ENCODE measurements at places on chromosomes 2 and 18. TPM values are rescaled to one million over a fixed set of nuclear protein-coding genes. Genes with fewer than 3 reads are reported as not detected.
A peak's percentile ranks its signal among the peaks of the same experiment; 100 is the strongest.

Gene RUFY4
- polyA plus RNA-seq, result not detected

Gene ARHGAP25
- 4.0 TPM for polyA plus RNA-seq

Gene CAPN13
- polyA plus RNA-seq, result 34.3 TPM

Gene ALPG
- polyA plus RNA-seq, result not detected

- H3K4me1 ChIP-seq, result peaks cover 49% of the 10 kb centered on the region
- H3K27ac ChIP-seq, result peak overlapping the region; percentile 92
- H3K36me3 ChIP-seq, result no peaks in the 10 kb centered on the region
- no peaks in the 10 kb centered on the region for H3K27me3 ChIP-seq
Observed at GRCh38 chr18:55321265-55322177, 266.5 kb downstream of the TCF4 start.

- no peak overlapping the region for H3K4me3 ChIP-seq
- no peak for DNase-seq
- H3K27ac ChIP-seq, result no peak overlapping the region
- no peaks in the 10 kb centered on the region for H3K36me3 ChIP-seq
Observed at GRCh38 chr2:223641082-223641481, 38.9 kb upstream of the SCG2 start.

GRCh38 chr2:20448246-20448976 is 1.5 kb downstream of the RHOB start:
- peaks cover 15% of the 10 kb centered on the region for H3K36me3 ChIP-seq
- peak overlapping the region; percentile 75 for H3K4me3 ChIP-seq
- DNase-seq, result no peak

- DNase-seq, result no peak
- H3K27me3 ChIP-seq, result no peaks in the 10 kb centered on the region
- H3K4me3 ChIP-seq, result no peak overlapping the region
- H3K27ac ChIP-seq, result no peak overlapping the region
Observed at GRCh38 chr2:195613922-195614321, 43.1 kb upstream of the SLC39A10 start.

- H3K4me1 ChIP-seq, result no peaks in the 10 kb centered on the region
- no peaks in the 10 kb centered on the region for H3K36me3 ChIP-seq
- H3K27ac ChIP-seq, result no peak overlapping the region
- peaks cover 10% of the 10 kb centered on the region for H3K27me3 ChIP-seq
Observed at GRCh38 chr2:72027426-72028161, 120.1 kb downstream of the CYP26B1 start.

- H3K27ac ChIP-seq, result no peak overlapping the region
- no peak overlapping the region for H3K4me3 ChIP-seq
- H3K27me3 ChIP-seq, result no peaks in the 10 kb centered on the region
- no peak for DNase-seq
- H3K36me3 ChIP-seq, result no peaks in the 10 kb centered on the region
- no peaks in the 10 kb centered on the region for H3K4me1 ChIP-seq
Observed at GRCh38 chr2:134763164-134763710, 44.4 kb upstream of the TMEM163 start.

DNA sequence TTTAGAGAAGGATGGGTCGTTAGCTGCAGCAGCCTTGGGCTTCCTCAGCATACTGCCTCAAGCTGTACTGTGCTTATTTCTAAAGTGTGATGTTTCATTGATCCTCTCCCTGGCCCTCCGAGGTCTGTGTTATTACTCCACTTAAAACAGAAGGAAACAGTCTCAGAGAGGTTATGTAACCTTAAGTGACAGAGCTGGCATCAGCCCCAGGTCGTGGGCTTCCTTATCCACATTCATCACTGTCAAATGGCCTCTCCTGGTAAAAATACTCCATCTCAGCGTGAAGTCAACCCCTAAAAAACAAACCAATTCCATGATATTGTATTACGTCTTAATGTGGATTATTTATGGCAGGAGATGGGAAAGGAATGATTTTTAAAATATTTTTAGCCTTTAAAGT is 153.3 kb upstream of the NOSTRIN start:
- H3K4me3 ChIP-seq, result no peak overlapping the region
- no peak for DNase-seq
- H3K36me3 ChIP-seq, result no peaks in the 10 kb centered on the region
- no peaks in the 10 kb centered on the region for H3K27me3 ChIP-seq

GRCh38 chr2:232504438-232504837 is 15.8 kb upstream of the PRSS56 start:
- no peaks in the 10 kb centered on the region for H3K36me3 ChIP-seq
- H3K4me1 ChIP-seq, result peaks cover 21% of the 10 kb centered on the region
- no peak overlapping the region for H3K4me3 ChIP-seq
- no peak overlapping the region for H3K27ac ChIP-seq

GRCh38 chr18:46866523-46866922 is 50.8 kb downstream of the PIAS2 start:
- H3K36me3 ChIP-seq, result no peaks in the 10 kb centered on the region
- H3K27ac ChIP-seq, result no peak overlapping the region
- no peak for DNase-seq
- H3K27me3 ChIP-seq, result no peaks in the 10 kb centered on the region
- H3K4me3 ChIP-seq, result no peak overlapping the region
- H3K4me1 ChIP-seq, result no peaks in the 10 kb centered on the region
